HEK293T (cell line): ENCODE measurements at places on chromosomes 4 and X.

DNA sequence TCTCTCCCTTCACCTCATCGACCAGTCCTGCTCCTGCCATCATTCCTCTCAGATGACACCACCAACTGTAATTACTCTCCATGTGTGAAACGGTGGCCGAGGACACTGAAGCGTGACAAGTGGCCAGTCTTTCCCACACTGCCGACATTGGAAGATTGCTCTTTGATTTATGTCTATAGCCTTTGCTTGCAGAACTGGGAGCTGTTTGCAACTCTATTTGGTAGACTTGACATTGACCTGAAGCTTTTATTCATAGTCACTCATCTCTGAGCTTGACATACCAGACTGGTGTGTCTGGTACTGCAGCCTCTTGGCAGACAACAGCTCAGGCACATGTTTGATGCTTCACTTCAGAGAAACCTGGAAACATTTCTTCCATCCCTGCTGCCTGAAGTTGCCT is 121.8 kb upstream of the GALNT7 start:
- no peak for DNase-seq

DNA sequence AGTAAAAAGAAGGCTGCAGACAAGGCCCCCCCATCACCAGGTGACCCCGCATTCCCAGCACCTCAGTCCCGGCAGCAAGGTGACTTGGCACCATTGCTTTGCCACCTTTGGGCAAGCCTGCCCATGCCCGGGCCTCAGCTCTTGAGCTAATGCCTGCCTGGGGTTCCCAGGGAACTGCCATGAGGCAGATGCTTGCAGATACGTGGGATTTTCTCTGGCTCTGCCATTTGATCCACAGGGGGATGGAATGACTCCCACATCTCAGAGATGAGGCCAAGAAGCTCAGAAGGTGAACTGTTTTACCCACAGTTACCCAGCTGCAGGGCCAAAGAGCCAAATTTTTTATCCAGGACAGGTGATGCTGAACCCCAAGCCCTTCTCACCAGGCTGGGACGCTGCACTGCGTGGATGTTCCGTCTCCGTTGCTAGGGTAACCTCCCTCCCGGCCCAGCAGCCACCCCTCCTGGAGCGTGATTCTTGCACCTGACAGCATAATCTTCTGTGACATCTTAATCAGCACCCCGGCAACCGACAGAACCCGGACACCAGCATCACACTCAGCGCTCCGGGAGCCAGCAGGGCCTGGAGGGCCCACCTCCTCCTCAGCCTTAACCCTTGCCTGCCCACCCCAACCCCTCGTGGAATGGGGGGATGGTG is 15.7 kb upstream of the MSX1 start:
- DNase-seq, result no peak

DNA sequence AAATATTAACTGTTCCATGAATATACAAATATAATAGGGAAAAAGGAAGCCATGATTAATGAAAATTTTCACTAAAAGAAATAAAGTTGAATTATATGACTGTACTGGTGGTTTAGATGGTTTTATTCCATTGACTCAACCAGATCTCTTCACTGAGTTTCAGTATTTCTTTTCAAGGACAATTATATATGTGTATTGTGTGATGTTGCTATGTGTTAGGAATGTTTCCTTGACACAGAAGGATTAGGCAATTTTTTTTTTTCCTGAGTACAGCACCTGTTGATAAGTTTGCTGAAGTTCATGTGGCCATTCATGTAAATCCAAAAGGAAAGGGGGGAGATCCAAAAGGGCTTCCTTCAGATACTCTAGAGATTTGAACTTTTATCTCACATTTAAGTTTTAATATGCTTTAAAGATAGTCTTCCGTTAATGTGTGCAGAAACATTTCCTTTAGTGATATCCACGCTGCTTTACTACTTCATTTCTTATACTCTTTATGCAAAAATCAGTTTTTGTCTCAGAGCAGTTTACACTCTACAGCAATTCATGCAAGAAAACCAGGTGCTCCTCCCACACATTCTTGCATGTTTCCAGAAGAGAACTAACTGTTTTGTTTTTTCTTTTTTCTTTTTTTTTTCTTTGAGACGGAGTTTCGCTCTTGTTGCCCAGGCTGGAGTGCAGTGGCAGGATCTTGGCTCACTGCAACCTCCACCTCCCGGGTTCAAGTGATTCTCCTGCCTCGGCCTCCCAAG is 249.1 kb downstream of the RPA4 start:
- no peak for DNase-seq

GRCh38 chr4:25677943-25678342 is 22.3 kb downstream of the SLC34A2 start:
- DNase-seq, result no peak

DNA sequence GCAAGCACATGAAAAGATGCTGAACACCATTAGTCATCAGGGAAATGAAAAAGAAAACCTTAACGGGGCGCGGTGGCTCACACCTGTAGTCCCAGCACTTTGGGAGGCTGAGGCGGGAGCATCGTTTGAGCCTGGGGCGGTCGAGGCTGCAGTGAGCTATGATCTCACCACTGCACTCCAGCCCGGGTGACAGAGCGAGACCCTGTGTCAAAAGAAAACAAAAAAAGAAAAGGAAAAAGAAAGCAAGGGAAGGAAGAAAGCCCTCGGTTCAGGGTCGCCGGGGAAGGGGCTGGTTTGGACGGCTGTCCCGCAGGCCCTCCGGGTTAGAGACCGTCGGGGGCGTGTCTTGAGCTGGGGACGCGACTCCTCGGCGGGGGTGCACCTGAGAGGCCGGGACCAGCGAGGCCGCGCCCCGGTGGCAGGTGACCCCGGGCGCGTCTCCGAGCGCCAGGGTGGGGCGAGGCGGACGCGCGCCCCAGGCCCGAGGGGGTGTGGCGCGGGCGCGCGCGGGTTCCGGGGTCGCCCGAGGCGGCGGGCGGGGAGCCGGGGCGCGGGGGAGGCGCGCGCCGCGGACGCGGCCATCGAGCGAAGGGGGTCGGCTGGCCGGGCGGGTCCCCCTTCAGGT is 478 bp upstream of the PLXNA3 start:
- peak; percentile 62 for DNase-seq

GRCh38 chr4:70996018-70996360 is 2.5 kb downstream of the DCK start:
- no peak for DNase-seq

GRCh38 chr4:52661966-52662690 is 3.0 kb upstream of the USP46 start:
- no peak for DNase-seq

GRCh38 chr4:151709587-151709986 is 51.2 kb downstream of the GATB start:
- no peak for DNase-seq

DNA sequence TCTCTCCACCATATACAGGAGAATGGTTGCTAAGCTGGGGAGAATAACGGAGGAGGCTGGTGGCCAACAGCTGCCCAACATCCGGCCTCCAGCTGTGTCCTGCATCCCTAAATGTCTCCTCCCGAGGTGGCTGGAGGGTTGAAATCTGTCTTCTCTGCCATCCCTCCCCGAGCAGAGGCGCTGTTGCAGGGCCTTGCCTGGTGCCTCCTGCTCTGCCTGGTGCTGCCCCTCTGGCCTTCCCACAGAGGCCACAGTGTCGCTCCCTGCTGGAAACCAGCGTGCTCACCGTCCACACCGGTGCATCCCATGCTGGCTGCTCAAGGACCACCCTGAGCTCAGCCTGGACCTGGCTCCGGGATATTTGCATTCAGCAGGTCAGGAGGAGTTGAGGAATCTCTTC is 115.2 kb downstream of the ENPP6 start:
- no peak for DNase-seq

DNA sequence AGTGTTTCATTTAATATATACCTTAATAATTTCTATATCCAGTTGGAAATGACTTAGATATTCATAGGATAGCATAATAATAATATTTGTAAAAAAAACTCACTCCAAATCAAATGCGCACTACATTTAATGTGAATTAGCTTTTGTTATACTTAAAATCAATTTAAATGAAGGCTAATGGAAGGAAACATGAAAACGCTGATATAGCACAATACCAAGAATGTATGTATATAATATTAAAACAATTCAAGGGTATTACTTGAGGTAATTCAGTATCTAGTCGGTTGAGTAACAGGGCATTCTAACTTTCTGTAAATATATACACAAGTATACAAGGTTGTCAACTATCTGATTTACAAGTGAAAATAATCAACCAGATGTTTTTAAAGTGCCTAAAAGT is 307.1 kb upstream of the TEX13C start:
- DNase-seq, result no peak

DNA sequence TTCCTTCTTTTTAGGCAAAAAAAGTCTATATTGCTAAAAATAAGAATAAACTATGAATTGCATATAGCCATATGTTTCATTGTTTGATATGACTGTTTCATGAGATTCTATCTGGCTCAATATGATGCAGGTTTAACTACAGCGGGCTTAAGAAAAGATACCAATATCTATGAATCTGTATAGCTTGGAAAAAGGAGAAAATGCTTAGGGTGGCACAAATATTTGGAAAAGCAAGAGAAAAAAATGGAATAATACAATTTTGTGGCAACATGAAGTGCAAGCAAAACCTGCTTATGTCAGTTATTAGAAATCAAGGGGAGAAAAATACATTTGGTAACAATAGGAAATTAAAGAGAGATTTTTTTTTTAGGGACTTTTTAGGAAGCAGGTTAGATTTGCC is 48.3 kb upstream of the NFKB1 start:
- DNase-seq, result no peak

DNA sequence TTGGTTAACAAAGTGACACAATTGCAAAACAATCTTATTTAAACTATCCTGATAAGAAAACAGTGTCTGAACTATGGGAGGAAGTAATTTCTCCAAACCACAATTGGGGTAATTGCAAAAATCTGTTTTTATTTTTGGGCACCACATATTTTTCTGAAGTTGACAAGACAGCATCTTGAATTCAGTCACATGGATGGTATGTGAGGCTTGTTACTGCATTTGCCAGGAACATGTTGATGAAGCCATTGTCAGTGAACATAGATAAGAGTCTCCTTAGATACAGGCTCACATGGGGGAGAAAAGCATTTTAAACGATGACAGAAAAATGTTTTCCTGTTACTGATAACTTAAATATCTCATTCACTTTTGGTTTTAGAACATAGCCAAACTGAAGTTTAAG is 5.5 kb upstream of the USP53 start:
- no peak for DNase-seq

DNA sequence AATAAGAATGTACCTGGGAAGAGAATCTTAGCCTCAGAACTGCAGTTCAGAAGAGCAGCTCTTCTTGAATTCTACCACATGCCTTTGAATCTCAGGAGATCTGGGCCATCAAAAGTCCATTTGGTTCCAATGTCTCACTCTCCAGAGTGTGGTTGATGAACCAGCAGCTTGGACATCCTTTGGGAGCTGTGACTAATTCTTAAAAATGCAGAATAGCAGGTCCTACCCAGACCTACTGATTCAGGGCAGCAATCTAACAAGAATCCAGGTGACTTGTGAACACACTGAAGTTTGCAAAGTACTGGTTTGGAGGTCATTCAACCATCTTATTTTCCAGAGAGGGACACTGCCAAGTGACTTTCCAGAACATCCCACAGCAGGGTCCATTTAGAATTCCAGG is 244.7 kb downstream of the PACRGL start:
- DNase-seq, result no peak

DNA sequence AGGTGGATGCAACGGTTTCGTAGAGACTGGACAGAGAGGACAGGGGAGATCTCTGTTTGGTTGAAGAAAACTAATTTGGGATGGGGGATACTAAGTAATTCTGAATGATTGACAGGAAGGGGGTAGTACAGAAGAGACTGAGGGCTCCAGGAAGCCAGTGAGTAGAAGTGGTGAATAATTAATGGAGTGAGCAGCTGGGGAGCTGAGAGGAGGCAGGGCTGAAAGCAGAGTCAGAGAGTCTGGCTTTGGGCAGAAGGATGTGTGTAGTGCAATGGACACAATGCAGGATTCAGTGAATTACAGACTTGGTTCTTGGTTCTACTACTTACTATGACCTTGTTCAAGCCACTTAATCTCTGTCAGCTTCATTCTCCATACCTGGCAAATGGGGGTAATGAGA is 161.7 kb downstream of the RBMX2 start:
- no peak for DNase-seq

DNA sequence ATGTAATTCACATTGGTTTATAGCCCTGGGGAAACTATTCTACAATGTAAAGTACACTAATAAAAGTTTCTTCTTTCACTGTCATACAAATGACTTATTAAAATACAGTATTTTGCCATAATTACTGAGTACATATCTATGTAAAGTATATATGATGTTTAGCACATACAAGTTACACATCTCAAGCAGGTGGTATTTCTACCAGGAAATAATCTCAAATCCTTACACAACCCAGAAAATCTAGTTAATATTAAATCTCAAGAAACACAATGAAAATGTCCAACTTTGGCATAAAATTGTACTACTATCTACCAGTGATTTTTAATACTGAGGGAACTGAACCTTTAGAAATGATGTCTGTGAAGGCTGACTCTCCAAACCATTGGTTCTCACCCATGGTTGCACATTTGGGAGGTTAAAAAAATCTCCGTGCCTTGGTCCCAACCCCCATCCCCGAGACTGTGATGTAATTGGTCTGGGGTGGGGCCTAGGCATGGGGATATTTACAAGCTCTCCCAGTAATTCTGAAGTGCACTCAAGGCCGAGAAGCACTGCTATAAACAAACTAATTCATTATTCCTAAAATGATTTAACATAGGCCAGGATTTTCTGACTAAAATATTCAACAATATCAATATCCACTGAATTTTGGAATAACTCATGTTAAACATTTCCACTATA is 27.6 kb downstream of the MAP3K15 start:
- no peak for DNase-seq

DNA sequence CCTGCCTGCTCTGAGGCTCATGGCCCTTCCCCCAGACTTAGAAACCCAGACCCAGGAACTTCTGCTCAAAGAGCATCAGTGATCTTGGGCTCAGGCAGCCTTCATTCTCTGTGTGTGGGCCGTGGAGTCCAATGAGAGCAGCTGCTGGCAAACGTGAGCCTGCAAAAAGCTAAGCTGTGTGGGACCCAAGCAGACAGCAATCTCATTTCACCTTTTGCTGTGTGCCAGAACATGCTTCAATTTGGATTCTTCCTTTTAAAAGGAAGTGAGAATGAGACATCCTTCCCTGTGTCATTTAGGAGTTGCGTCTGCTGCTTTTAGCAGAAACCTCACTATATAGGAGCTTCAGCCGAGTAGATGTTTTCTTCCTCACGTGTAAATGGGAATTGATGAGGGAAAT is 238.5 kb downstream of the EVC2 start:
- DNase-seq, result no peak

GRCh38 chr4:156946516-156947424 is 24.8 kb downstream of the PDGFC start:
- no peak for DNase-seq

DNA sequence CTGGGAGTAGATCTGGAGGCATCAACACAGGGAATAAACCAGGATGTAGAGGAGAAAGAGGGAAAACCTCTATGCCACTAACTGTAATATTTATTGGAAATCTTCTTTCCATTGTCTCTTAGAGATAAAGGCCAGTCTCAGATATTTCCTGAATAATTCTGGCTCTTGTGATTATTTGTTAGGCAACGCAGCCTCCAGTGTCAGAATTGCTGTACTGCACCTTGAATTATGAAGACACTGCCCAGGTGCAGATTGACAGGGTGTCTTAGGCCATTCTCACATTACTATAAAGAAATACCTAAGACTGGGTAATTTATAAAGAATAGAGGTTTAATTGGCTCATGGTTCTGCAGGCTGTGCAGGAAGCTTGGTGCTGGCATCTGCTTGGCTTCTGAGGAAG is 100.7 kb upstream of the ZDHHC15 start:
- no peak for DNase-seq
